BJ (cell line): ENCODE measurements at places on chromosomes 6 and 20.

GRCh38 chr6:158068893-158069799 is 87.5 kb downstream of the SYNJ2 start:
- DNase-seq: no peak

DNA sequence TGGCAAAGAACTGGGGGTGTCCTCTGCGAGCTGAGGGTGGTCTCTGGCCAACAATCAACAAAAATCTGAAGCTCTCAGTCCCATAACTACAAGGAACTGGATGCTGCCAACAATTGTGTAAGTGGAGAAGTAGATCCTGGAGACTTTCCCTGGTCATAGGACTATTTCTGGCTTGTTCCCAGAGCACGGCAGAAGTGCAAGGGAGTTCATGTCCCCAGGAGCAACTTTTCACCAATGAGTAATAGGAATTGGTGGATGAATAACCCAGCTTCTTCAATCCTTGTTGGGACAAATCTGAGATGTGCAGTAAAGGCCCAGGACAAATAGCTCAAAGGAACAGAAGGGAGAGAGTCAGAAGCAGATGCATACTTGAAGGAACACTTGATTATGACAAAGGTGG is 95.5 kb downstream of the QRSL1 start:
- DNase-seq: no peak

GRCh38 chr6:121652726-121653623 is 217.5 kb downstream of the GJA1 start:
- peak; percentile 76 for DNase-seq

GRCh38 chr20:17657079-17657825 is 24.8 kb downstream of the RRBP1 start:
- DNase-seq: no peak

- no peak for DNase-seq
Measured at GRCh38 chr20:22719167-22719591, 134.8 kb upstream of the FOXA2 start.

- no peak for DNase-seq
Measured at GRCh38 chr6:16146527-16146955, 17.7 kb downstream of the MYLIP start.

DNA sequence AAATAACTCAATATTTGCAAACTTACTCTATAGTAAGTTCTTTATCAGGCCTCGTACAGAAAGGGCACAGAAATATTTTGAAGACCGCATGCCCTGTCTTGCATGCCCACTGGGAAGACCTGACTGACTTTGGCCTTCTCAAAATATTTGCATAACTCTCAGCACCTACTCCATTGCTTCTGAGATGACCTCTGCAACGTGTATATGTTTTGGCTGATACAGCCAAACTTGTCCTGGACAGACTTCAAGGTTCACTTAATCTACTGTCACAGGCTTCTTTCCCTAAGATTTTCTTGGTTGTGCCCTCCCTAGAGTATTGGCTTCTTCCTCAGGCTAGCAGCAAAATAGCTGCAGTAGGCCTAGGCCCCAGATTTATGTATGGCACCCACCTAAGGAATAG is 21.5 kb upstream of the SERINC3 start:
- DNase-seq: no peak

DNA sequence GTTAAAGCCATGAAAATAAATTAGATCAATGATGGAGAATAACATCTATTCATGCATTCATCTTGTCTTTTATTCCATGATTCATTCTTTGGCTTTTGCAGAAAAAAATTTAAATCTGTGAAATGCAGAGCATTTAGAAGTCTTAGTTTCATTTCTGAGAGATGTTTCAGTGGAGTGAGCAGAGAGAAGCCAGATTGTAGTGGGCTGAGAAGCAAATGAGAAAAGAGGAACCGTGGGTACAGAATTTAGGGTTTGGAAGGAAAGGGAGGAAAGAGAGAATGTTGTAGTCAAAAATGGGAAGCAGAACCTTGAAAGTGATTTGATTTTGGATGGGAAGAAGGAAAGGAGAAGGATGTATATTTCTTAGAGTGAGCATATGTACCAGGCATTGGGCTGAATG is 260.3 kb upstream of the MAN1A1 start:
- no peak for DNase-seq

DNA sequence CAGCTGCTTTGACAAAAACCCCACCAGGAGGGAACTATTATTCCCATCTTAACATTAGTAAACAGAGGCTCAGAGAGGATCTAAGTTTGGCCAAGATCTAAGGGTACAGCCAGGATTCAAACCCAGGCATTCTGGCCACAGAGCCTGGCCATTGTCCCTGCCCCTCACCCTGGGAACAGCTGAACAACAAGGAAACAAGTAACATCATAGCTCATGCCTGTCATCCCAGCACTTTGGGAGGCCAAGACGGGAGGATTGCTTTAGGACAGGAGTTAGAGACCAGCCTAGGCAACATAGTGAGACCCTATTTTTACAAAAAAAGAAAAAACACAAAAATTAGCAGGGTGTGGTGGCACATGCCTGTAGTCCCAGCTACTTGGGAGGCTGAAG is 27.5 kb downstream of the TOX2 start:
- DNase-seq: no peak

- DNase-seq: no peak
Measured at GRCh38 chr6:78231002-78231401, 578.2 kb downstream of the MEI4 start.
